ENCODE measurements at places on chromosomes 4 and X. TPM values are rescaled to one million over a fixed set of nuclear protein-coding genes. Genes with fewer than 3 reads are reported as not detected.

SPOCK3 gene
- total RNA-seq, result not detected

ETDA gene
- not detected for total RNA-seq

GAGE13 gene
- not detected for total RNA-seq

- H3K27ac ChIP-seq, result no peak overlapping the region
- H3K36me3 ChIP-seq, result no peaks in the 10 kb centered on the region
- no peaks in the 10 kb centered on the region for H3K4me1 ChIP-seq
Observed at GRCh38 chr4:84568496-84568895, 14.4 kb upstream of the CDS1 start.

- H3K36me3 ChIP-seq, result no peaks in the 10 kb centered on the region
- no peak overlapping the region for H3K4me3 ChIP-seq
- no peak for DNase-seq
- H3K27me3 ChIP-seq, result no peaks in the 10 kb centered on the region
- no peak overlapping the region for H3K27ac ChIP-seq
Observed at GRCh38 chr4:34619531-34620162, 1624.7 kb downstream of the ARAP2 start.

DNA sequence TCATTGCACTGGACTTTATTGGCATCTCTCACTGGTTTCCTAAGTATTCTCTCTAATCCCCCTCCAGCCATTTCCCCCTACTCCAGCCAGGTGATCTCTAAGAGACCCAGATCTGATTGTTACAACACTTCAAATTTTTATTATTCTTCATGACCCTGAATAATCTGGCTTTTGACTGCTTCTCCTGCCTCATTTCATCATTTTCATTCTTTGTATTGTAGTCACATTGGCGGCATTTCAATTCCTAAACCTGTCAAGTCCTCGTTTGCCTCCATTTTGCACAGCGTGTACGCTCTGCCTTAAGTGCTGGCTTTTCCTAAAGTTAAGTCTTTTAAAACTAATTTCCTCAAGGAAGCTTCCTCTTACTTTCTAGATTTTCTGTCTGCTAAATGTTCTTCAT is 31.6 kb downstream of the UBE2K start:
- no peak for DNase-seq
- H3K27ac ChIP-seq, result peak overlapping the region; percentile 38
- peaks cover 57% of the 10 kb centered on the region for H3K4me1 ChIP-seq
- no peaks in the 10 kb centered on the region for H3K27me3 ChIP-seq
- H3K36me3 ChIP-seq, result peaks cover 30% of the 10 kb centered on the region
- no peak overlapping the region for H3K4me3 ChIP-seq

- H3K27me3 ChIP-seq, result no peaks in the 10 kb centered on the region
- no peak overlapping the region for H3K27ac ChIP-seq
- DNase-seq, result no peak
- H3K4me3 ChIP-seq, result no peak overlapping the region
- no peaks in the 10 kb centered on the region for H3K4me1 ChIP-seq
Observed at GRCh38 chrX:141185366-141185765, 8.4 kb upstream of the LDOC1 start.

MXD4 gene
- 36.7 TPM for total RNA-seq

IL21 gene
- not detected for total RNA-seq

DNA sequence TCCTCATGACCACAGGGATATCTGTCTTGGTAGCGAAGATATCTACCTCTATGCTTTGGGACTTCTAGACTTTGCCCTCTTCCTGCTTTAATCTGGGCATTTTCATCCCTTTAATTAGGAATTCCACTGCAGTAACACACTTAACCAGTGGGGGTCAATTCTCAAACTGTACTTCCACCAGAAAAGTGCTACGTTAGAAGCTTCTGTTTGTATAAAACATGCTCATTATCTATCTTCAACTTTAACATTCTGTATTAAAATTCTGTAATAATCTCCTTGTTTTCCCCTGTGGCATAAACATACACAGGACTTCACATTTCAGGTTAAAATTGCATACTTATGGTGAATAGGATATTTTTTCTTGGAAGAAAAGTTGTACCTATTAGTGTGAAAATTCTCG is 105.6 kb downstream of the AMMECR1 start:
- no peak overlapping the region for H3K27ac ChIP-seq
- H3K36me3 ChIP-seq, result peaks cover 7% of the 10 kb centered on the region
- H3K27me3 ChIP-seq, result no peaks in the 10 kb centered on the region
- H3K4me1 ChIP-seq, result peaks cover 2% of the 10 kb centered on the region
- H3K4me3 ChIP-seq, result no peak overlapping the region

DNA sequence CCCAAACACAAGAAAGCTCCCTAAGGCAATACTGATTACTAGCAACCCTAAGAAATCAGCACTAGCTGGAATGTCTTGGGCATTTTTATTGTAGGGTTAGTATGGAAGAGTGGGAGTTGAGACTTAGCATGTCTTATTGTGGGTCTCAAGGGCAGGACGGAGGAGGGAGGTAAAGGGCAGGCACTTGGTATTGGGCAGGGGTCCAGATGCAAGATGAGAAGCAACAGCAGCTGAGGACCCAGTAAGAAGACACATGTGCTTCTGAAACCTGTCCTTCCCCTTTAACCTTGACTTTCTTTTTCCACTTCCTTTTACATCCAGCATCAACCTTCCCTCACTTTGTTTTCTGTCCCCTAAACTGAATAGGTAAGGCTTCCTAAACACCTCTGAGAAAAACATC is 37.4 kb downstream of the LARP7 start:
- H3K4me3 ChIP-seq, result no peak overlapping the region
- no peak for DNase-seq
- H3K36me3 ChIP-seq, result no peaks in the 10 kb centered on the region

GRCh38 chr4:74930162-74930561 is 2.8 kb upstream of the PARM1 start:
- peaks cover 7% of the 10 kb centered on the region for H3K27me3 ChIP-seq
- H3K4me1 ChIP-seq, result peaks cover 37% of the 10 kb centered on the region
- DNase-seq, result no peak
- H3K4me3 ChIP-seq, result no peak overlapping the region

- DNase-seq, result no peak
- H3K27ac ChIP-seq, result no peak overlapping the region
- H3K27me3 ChIP-seq, result no peaks in the 10 kb centered on the region
- H3K36me3 ChIP-seq, result no peaks in the 10 kb centered on the region
- no peak overlapping the region for H3K4me3 ChIP-seq
Observed at GRCh38 chr4:70746179-70746839, 24.5 kb downstream of the RUFY3 start.

SATL1 gene
- not detected for total RNA-seq

- no peaks in the 10 kb centered on the region for H3K27me3 ChIP-seq
- DNase-seq, result no peak
- no peaks in the 10 kb centered on the region for H3K36me3 ChIP-seq
- no peak overlapping the region for H3K4me3 ChIP-seq
- H3K27ac ChIP-seq, result no peak overlapping the region
- peaks cover 9% of the 10 kb centered on the region for H3K4me1 ChIP-seq
Observed at GRCh38 chrX:50117476-50117875, 83.3 kb downstream of the AKAP4 start.

All from activated B cell treated with CpG ODN at 0.5 μM for 24 hours (primary cell).